ENCODE measurements at places on chromosomes 16 and 17.
A peak's percentile ranks its signal among the peaks of the same experiment; 100 is the strongest.

- peak; percentile 44 for DNase-seq
Observed at GRCh38 chr16:65342231-65342866, 220.5 kb upstream of the CDH11 start.

DNA sequence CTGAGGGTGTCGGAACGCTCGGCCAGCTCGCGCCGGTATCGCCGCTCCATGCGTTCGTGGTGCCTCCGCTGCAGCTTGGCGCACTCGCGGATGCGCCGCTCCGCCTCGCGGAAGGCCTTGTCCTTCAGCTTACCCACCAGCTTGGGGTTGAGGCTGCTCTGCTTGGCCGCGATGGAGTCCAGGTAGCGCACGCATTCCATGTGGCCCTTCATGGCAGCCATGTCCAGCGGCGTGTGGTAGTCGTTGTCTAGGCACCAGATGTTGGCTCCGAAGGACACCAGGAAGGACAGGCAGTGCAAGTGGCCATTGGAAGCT lies 2.8 kb downstream of the USH1G start:
- DNase-seq, result no peak

- no peak for DNase-seq
Observed at GRCh38 chr16:3254309-3254708, 2.1 kb downstream of the MEFV start.

- DNase-seq, result peak; percentile 70
Observed at GRCh38 chr17:49260011-49260816, 29.6 kb upstream of the PHOSPHO1 start.

GRCh38 chr16:79165506-79165905 lies 435.0 kb downstream of the MAF start:
- no peak for DNase-seq

GRCh38 chr17:2974347-2974746 lies 89.1 kb downstream of the OR1D5 start:
- DNase-seq, result no peak

GRCh38 chr16:2142942-2143877 lies 5.2 kb upstream of the RAB26 start:
- no peak for DNase-seq

- peak; percentile 20 for DNase-seq
Observed at GRCh38 chr17:72665852-72666851, 426.3 kb downstream of the SLC39A11 start.

Measured in GM23338 (cell line).